ENCODE measurements at places on chromosomes 5 and 9. TPM values are rescaled to one million over a fixed set of nuclear protein-coding genes. Genes with fewer than 3 reads are reported as not detected.

GRCh38 chr9:114902786-114903524 lies 27.4 kb downstream of the TNFSF8 start:
- DNase-seq: no peak
- no peak overlapping the region for H3K27ac ChIP-seq
- peaks cover 31% of the 10 kb centered on the region for H3K4me1 ChIP-seq
- no peaks in the 10 kb centered on the region for H3K27me3 ChIP-seq

GRCh38 chr9:131836021-131836420 lies 96.1 kb upstream of the RAPGEF1 start:
- no peak for DNase-seq
- H3K4me3 ChIP-seq: no peak overlapping the region
- no peaks in the 10 kb centered on the region for H3K36me3 ChIP-seq
- H3K27me3 ChIP-seq: peaks cover 3% of the 10 kb centered on the region

DNA sequence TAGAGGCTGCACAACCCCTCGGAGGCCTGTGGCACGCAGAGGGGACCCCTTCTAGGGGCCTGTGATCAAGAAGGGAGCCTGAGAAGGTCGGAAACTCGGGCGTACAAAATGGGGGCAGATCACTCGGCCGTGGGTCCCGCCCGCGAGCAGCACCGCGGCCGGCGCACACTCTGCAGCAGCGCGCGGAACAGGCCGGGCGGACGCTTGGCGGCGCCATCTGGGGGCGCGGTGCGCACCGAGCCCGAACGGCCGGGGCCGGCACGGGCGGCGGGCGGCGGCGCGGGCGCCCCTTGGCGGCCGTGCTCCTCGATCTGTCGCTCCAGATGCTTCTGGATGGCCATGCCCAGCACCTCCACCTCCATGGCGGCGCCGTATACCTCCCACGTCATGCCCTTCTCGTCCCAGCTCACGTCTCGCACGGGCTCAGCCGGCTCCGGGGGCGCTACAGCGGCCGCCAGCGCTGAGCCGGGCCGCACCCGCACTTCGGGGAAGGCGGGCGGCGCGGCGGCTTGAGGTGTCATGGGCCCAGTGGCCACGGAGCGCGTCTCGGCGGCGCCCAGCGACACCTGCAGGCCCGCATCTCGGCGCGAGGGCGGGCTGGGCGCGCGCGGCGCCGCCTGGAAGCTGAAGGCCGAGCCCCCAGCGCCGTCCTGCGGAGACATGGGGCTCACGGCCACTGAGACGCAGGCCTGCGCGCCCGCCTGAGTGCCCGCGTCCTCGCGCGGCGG lies 13.1 kb downstream of the GPRIN1 start:
- no peak for DNase-seq
- peaks cover 3% of the 10 kb centered on the region for H3K4me1 ChIP-seq
- no peaks in the 10 kb centered on the region for H3K36me3 ChIP-seq
- no peak overlapping the region for H3K27ac ChIP-seq

DNA sequence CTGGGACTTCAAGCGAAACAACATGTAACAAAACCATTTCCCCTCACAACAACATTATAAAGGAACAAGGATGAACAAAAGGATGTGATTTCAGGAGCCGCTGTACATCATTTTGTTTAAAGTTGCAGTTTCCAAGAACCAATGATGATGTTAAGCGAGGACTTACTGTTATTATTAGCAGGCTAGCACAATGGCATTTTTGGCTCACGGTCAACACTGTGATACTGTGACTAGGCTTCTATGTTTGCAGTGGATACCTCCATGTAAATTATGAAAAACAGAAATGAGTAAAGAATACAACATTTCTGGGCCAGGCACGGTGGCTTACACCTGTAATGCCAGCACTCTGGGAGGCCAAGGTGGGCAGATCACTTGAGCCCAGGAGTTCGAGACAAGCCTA lies 113.0 kb downstream of the AUH start:
- no peak for DNase-seq
- H3K27me3 ChIP-seq: no peaks in the 10 kb centered on the region
- H3K27ac ChIP-seq: no peak overlapping the region
- H3K36me3 ChIP-seq: no peaks in the 10 kb centered on the region
- no peaks in the 10 kb centered on the region for H3K4me1 ChIP-seq
- no peak overlapping the region for H3K4me3 ChIP-seq

DNA sequence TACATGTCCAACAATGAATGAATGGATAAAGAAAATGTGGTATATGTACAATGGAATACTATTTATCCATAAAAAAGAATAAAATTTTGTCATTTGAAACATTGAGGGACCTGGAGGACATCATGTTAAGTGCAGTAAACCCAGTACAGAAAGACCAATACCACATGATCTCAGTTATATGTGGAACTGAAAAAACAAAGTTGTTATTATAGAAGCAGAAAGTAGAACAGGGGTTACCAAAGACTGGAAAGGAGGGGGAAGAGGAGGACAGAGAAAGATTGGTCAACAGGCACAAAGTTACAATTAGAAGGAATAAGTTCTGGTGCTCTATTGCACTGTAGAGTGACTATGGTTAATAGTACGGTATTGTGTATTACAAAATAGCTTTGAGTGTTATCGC lies 233.8 kb downstream of the SEMA6A start:
- DNase-seq: no peak
- H3K4me1 ChIP-seq: no peaks in the 10 kb centered on the region
- H3K36me3 ChIP-seq: no peaks in the 10 kb centered on the region
- H3K4me3 ChIP-seq: no peak overlapping the region
- no peak overlapping the region for H3K27ac ChIP-seq
- no peaks in the 10 kb centered on the region for H3K27me3 ChIP-seq

CENPP gene
- total RNA-seq: 4.3 TPM

- H3K27me3 ChIP-seq: no peaks in the 10 kb centered on the region
- peak overlapping the region; percentile 95 for H3K27ac ChIP-seq
- peaks cover 44% of the 10 kb centered on the region for H3K36me3 ChIP-seq
- H3K4me3 ChIP-seq: peak overlapping the region; percentile 93
- H3K4me1 ChIP-seq: peaks cover 18% of the 10 kb centered on the region
Observed at GRCh38 chr5:131163276-131164119, 1.6 kb downstream of the HINT1 start.

DNA sequence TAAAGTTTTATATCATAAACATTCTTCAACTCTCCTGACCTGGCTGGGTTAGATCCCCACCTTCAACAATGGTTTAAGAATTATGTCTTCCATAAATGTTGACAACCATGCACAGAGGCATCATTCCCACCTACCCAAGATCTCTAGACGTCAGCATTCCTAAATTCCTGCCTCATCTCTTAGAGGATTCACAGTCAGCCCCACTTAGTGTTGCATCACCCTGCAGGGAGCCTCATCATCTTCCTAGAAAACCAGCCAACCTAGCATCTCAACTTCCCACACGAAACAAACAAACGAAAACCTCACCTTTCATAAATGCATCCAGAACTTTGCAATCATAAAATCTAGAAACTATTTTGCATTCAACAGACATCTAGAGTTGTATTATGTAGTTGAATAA lies 816.1 kb upstream of the C9orf72 start:
- H3K27me3 ChIP-seq: no peaks in the 10 kb centered on the region
- no peaks in the 10 kb centered on the region for H3K4me1 ChIP-seq
- no peaks in the 10 kb centered on the region for H3K36me3 ChIP-seq
- DNase-seq: no peak

LECT2 gene
- total RNA-seq: not detected

DNA sequence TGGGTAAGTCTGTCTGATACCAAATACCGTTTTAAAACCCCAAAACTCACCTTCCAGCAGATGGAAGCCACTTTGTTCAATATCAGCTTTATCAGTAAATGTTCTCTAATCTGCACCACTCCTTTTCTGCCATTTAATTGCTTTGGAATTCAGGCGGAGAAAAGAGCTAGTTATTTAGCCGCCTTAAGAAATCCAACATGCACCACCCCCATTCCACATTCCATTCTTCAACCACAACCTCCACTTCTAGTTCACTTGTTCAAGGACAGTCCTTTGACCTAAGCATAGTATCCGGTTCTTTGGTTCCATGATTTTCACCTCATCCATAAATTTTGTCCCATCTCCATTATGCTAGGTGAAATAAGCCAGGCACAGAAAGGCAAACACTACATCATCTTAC lies 240.1 kb downstream of the DNAH5 start:
- no peak overlapping the region for H3K4me3 ChIP-seq
- H3K27ac ChIP-seq: no peak overlapping the region
- no peak for DNase-seq
- H3K36me3 ChIP-seq: no peaks in the 10 kb centered on the region

MARCHF3 gene
- total RNA-seq: 14.3 TPM

GRCh38 chr9:17005056-17005823 lies 129.6 kb upstream of the CNTLN start:
- no peaks in the 10 kb centered on the region for H3K27me3 ChIP-seq
- peak; percentile 48 for DNase-seq
- no peaks in the 10 kb centered on the region for H3K36me3 ChIP-seq
- H3K4me3 ChIP-seq: no peak overlapping the region

MYORG gene
- 4.8 TPM for total RNA-seq
